Amniotic epithelial cell (primary cell): ENCODE measurements at places on chromosomes 6 and 20.

GRCh38 chr6:137161949-137162348 lies 11.5 kb downstream of the IL22RA2 start:
- DNase-seq: no peak

GRCh38 chr6:163439997-163440396 lies 25.5 kb downstream of the QKI start:
- DNase-seq: no peak

GRCh38 chr6:112781241-112781640 lies 434.1 kb downstream of the RFPL4B start:
- DNase-seq: peak; percentile 76

- DNase-seq: no peak
Measured at GRCh38 chr6:2465336-2465735, 219.9 kb upstream of the GMDS start.

DNA sequence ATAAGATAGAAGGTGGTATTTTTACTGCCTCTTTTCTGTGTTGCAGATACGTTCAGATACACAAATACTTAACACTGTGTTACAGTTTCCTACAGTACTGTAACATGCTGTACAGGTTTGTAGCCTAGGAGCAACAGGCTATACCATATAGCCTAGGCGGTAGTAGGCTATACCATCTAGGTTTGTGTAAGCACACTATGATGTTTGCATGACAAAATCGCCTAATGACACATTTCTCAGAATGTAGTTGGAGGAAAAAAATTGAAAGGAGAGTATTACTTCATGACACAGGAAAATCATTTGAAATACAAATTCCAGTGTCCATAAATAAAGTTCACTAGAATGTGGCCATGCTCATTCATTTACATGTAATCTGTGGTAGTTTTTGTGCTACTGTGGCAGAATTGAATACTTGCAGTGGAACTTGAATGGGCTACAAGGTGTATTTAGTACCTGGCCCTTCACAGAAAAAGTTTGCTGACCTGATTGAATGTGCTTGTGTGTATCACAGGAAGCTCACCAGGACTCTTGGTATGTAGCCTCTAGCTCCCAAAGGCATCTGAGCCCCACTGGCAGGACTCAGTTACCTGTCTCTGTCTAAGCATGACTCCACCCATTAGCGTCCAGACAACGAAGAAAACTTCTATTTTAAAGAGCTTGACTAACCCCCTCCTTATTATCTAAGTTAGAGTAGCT lies 18.8 kb downstream of the TOP1 start:
- no peak for DNase-seq

GRCh38 chr6:118542184-118542952 lies 5.7 kb upstream of the PLN start:
- DNase-seq: peak; percentile 73

GRCh38 chr6:45946887-45947286 lies 68.8 kb downstream of the CLIC5 start:
- DNase-seq: peak; percentile 52
